Activated naive CD8-positive, alpha-beta T cell treated with anti-CD3 and anti-CD28 coated beads for 36 hours (primary cell): ENCODE measurements at places on chromosomes 16 and 17. TPM values are rescaled to one million over a fixed set of nuclear protein-coding genes. Genes with fewer than 3 reads are reported as not detected.

INCA1 gene
- 0.29 TPM for total RNA-seq

CRHR1 gene
- total RNA-seq, result not detected

PPP1R1B gene
- total RNA-seq, result not detected

ZNF469 gene
- total RNA-seq, result 1.2 TPM

PRR11 gene
- 67.3 TPM for total RNA-seq

DNA sequence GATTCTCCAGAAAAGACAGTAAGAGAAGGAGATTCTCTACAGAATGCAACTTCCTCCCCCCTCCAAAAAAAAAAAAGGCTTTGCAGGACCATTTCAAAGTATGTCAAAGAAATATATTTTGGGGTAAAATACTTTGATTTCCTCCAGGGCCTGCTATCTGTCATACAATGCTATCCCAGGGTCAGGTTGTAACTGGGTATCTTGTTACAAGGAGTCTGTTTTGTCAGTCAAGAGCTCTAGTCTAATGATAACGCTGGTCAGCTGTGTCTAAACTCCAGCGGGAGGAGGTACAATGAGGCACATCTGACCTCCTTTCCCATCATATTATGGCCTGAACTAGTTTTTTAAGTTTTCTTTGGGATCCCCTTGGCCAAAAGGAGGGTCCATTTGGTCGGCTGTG lies 408.4 kb upstream of the CDH5 start:
- DNase-seq, result no peak

- DNase-seq, result peak; percentile 57
Observed at GRCh38 chr17:8226536-8227237, 16.3 kb upstream of the AURKB start.

GRCh38 chr16:4373909-4374742 lies 2.5 kb downstream of the VASN start:
- DNase-seq, result no peak

DNA sequence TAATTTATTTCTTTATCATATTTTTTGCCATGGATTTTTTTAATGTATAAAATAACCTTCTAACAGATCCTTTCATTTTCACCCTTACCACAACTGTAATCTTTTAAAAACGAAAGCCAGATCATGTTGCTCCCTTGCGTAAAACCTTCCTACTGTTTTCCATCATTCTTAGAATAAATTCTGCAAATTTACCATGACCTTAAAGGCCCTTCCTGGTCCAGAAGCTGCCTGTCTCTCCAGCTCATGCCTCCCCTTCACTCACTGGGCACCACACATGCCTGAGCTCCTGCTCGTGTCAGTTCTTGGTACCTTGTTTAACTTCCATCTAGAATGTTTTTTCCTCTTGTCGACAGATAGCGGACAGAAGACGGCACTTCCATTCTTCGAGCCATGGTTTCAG lies 245.0 kb upstream of the CDH5 start:
- DNase-seq, result no peak

GRCh38 chr17:30337393-30337999 lies 3.6 kb upstream of the TMIGD1 start:
- no peak for DNase-seq

- DNase-seq, result no peak
Observed at GRCh38 chr17:29048440-29049368, 5.8 kb downstream of the PIPOX start.

- DNase-seq, result no peak
Observed at GRCh38 chr16:30351001-30351441, 4.1 kb downstream of the CD2BP2 start.

- DNase-seq, result no peak
Observed at GRCh38 chr17:8131844-8132441, 8.0 kb upstream of the HES7 start.
